ENCODE measurements at places on chromosomes 4 and X.

GRCh38 chr4:123421227-123421936 is 24.8 kb downstream of the SPRY1 start:
- DNase-seq: no peak

DNA sequence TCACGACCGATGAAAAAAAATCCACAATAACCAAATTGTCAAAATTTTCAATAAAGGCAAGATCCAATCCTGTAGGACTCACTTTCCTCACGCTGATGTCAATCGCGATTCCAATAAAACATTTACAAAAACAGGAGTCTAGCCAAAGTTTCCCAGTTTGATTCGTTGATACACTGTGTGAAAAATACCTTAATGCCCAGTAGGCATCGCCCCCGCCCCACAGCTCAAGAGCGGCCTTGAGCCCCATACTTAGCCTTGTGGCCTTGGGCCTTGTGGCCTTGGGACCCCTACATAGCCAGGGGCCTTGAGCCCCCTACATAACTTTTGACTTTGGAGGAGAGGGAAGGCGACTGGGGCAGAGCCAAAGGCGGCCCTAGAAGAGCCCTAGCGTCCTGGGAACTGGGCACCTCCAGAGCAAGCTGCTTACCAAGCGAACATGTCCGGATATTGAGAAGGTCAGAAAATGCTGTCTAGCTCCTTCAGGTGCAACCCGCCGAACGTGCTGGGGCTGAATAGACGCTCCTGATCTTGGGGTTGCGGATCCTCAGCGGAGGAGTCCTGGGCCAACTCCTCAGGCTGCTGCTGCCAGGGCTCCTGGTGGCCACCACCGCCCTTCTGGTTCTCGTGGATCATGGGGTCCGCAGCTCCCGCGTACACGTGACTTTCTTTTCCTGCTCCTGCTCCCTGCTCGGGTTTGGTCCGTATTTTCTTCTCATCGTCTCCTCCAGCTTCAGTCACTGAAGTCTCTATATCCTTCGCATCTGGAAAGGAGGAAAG is 62.9 kb downstream of the RHOXF2B start:
- no peak for DNase-seq

- DNase-seq: no peak
Measured at GRCh38 chrX:97380200-97380599, 496.5 kb downstream of the RPA4 start.

DNA sequence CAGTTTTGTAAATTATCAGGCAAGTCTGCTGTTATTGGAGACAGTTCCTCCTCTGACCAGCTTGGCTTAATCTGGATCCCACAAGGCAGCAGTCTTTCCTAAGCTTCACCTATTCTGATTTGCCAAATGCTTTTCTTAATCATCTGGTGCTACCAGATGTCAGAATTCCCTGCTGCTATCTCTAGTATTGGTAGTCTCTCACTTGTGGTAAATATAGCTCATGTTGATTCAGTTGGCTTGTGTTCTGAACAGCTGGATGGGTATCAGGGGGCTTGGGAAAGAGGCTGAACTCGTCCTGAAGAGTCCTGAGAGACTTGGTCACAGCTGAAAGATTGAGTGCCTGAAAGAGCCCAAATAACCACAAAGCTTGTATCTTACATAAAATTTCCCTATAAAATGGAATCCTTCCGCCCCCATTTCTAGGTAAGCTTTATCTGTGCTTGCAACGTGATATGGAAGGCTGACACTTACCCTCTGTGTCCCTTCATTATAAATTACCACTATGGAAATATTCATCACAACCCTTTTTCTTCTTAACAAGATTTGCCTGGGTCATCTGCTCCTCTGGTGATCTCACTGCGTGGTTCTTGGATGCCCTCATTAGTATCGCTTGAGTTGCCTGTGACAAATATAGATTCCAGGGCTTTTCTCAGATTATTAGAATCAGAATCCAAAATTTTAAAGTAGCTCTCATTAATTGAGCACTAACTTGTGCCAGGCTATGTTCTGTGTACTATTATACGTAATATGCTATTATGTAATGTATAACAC is 104.1 kb upstream of the GPRIN3 start:
- no peak for DNase-seq

DNA sequence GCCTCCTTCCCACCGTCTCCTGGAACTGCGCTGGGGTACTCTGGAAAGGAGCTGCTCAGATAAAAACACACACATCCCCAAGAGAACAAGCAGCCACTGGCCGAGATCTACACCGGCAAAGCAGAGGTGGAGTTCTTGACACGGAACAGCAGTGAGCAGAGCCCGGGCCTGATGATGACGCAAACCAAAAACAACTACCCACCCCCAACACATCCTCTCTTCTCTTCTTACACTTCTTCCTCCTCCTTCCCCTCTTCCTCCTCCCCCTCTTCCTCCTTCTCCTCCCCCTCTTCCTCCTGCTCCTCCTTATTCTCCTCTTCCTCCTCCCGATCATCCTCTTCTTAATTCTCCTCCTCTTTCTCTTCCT is 4.6 kb downstream of the PNMA5 start:
- no peak for DNase-seq

GRCh38 chrX:84108584-84108983 is 79.4 kb downstream of the RPS6KA6 start:
- no peak for DNase-seq

- no peak for DNase-seq
Measured at GRCh38 chr4:151961456-151961855, 200.6 kb upstream of the GATB start.

GRCh38 chr4:159416073-159416472 is 313.2 kb downstream of the RAPGEF2 start:
- no peak for DNase-seq

- no peak for DNase-seq
Measured at GRCh38 chrX:52277666-52278065, 91.2 kb upstream of the XAGE2 start.

- peak; percentile 24 for DNase-seq
Measured at GRCh38 chrX:72349190-72349589, 43.5 kb upstream of the CITED1 start.

GRCh38 chr4:38782452-38783108 is at the start of gene TLR10:
TSS of gene TLR10 (minus strand) at chr4:38782990. CDS start at chr4:38775590, 7,400 bp downstream.
- peak; percentile 41 for DNase-seq

GRCh38 chrX:133670383-133670782 is 255.1 kb upstream of the GPC4 start:
- DNase-seq: no peak

- DNase-seq: no peak
Measured at GRCh38 chrX:20374900-20375438, 108.3 kb upstream of the RPS6KA3 start.

GRCh38 chr4:1833307-1834046 is 22.5 kb downstream of the LETM1 start:
- no peak for DNase-seq

DNA sequence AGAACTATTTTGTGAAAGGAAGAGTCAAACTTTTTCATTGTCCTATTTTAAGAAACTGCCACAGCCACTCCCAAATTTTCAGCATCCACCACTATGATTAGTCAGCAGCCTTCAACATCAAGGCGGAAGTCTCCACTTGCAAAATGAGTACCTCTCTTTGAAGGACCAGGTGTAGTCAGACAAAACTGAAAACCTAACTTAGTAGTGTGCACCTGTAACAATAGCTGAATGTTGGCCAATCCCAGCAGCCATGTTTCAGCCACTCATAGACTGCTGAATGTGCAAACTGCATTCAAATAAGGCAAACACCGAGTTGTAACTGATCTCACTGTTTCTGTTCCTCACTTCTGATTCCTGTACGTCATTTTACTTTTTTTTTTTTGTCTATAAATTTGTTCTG is 341.1 kb downstream of the IL15 start:
- DNase-seq: no peak
